LNCaP clone FGC (cell line): ENCODE measurements at places on chromosomes 12 and 14.
A peak's percentile ranks its signal among the peaks of the same experiment; 100 is the strongest.

DNA sequence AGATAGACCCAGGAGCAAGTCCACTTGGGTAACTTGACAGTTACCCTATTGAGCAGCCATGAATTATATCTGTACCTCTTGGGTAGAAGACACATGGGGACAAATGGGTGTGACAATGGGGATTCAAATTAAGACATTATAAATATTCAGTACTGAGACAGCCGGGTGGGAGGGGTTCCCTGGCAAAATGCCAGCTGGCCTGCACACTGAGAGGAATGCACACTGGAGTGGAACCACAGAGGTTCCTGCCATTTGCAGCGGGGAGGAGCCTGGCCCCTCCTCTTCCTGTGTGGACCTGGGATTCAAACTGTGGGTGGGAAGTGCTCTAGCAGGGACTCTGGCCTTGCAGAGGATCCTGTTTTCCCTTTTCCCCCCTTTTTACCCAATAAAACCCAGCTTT, 118.7 kb upstream of the CDKN3 start:
- no peak for DNase-seq

DNA sequence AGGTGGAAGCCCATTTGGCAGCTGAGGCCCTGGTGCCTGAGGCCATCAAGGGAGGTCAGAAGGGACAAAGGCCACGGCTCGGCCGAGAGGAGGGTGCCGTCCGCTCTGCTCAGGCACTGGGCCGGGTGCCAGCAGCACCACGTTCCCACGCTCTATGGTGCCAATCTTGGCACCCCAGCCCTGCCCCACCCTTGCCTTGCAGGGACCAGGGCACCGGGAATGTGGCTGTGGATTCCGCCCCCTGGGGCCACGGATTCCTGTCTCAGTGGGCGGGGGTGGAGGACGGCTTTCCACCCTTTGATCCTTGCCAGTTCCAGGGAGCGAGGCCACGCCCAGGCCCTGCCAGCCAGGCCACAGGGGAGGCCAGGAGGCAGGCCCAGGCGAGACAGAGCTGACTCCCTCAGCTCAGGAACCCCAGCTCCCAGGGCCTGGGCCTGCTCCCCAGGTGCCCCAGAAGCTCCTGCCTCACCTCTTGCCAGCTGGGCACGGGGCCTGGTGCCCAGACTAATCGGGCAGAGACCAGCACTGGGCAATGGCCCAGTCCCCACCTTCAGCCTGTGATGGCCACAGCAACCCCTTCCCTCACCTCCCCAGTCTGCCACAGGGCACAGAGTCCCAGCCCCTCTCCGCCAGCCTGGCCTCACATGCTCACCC, 26.4 kb upstream of the GPR132 start:
- peak; percentile 49 for DNase-seq

- DNase-seq, result no peak
Observed at GRCh38 chr12:122732170-122732569, 1.5 kb upstream of the HCAR1 start.

GRCh38 chr14:92794961-92795360, 856 bp downstream of the GOLGA5 start:
- no peak for DNase-seq

GRCh38 chr12:75684678-75685616, 173.5 kb upstream of the KRR1 start:
- DNase-seq, result no peak

DNA sequence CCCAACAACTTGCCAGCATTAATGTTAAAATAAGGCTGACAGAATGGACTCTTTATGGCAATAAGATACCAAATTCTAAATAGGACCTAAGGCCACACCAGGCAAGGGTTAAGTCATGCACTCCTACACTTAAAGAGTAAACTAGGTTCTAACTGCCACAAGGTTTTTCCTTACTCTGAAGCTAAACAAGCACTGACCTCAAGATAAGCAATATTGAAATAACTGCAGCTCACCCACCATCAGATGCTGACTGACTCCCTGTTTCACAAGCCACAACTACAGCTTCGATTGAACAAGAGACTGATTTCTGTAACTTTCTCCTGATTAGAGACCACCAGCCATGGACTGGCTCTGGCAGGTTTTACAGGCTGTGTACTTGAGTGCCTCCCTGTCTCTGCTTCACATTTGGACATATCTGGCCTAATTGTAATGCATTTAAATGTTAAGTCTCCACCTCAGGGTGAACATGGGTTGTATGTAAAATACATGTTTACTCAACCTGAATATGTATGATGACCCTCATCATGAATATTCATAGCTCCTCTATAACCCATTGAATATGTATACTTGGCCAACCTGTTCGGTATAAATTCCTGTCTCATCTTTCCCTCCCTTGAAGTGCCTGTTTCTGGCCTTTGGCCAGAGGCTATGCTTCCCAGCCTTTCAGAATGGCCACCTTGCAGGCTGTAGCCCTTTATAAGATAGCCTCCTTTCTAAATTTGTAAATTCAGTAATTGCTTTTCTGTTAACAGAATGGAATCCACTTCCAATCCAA, 70.5 kb upstream of the DAAM1 start:
- DNase-seq, result no peak

- no peak for DNase-seq
Observed at GRCh38 chr12:50059440-50060119, 2.2 kb downstream of the ASIC1 start.

GRCh38 chr12:120537856-120538220, 3.7 kb downstream of the RNF10 start:
- no peak for DNase-seq

GRCh38 chr14:24839617-24840203, 205.7 kb upstream of the GZMB start:
- DNase-seq, result peak; percentile 57

DNA sequence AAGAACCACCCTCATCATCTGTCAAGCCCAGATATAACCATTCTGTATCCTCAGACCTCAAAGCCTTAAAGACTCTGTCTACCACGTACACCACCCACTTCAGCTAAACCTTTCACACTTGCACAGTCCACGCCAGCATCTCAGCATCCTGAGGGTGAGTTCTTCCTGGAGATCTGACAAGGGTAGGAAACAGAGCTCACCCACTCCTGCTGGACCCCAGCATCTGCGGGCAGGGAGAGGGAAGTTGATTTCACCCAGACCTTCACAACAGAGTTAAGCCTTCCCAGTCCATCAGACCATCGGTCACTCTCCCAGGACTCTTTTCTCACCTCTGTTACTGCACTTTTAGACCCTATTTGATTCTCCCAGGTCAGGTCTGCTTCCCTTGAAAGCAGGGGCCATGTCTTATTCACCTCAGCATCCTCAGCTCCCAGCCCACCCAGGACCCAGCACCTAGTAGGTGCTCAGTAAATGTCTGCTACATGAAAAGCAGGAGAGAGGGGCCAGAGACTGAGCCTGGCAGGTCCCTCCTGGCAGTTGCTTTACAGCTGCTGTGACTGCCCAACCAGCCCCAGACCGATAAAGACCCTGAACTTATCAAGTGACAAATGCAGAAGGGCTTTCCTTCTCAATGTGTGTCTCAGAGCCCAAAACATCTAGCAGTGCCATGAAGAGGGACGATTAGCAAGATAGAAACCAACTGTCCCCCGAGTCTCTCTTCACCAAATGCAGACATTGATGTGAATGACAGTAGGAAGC, 34.1 kb downstream of the ANO2 start:
- no peak for DNase-seq

DNA sequence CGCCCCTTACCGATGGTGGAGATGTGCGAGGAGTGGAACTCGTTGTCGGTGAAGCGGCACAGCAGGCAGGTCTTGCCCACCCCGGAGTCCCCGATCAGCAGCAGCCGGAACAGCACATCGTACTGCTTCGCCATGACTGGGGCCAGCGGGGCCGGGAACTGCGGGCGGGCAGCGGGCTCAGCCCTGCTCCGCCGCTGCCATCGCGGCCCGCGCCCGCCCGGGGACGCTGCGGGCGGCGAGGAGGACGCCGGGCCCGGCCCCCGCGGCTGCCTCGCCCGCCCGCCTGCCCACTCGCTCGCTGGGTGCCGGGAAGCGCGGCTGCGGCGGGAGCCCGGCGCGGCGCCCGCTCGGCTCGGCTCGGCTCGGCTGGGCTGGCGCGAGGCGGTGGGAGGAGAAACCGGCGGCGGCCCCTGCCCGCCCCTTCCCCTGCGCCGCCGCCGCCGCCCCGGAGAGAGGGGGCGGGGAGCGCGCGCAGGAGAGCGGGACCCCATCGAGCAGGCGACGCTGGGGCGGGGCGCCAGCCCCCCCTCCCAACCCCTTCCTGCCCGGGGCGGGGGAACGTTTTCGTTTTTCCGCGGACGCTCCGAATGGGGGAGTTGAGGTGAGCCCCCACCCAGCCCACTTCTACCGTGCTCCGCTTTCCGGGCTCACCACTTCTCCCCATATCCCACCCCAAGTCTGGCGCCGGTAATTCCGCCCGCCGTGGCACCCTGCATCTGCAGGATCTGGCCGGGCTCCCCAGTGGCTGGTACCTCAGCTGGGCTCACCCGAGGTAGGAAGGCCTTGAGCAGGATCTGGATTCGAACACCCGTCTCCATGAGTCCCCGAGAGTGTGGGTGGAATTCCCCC, at the start of gene RAB15:
Gene RAB15 (minus strand): TSS at position 394 of the 849 bp plus-strand sequence. CDS start 260 bp downstream, at position 134.
- no peak for DNase-seq

- no peak for DNase-seq
Observed at GRCh38 chr14:69318241-69318640, 58.3 kb downstream of the GALNT16 start.

DNA sequence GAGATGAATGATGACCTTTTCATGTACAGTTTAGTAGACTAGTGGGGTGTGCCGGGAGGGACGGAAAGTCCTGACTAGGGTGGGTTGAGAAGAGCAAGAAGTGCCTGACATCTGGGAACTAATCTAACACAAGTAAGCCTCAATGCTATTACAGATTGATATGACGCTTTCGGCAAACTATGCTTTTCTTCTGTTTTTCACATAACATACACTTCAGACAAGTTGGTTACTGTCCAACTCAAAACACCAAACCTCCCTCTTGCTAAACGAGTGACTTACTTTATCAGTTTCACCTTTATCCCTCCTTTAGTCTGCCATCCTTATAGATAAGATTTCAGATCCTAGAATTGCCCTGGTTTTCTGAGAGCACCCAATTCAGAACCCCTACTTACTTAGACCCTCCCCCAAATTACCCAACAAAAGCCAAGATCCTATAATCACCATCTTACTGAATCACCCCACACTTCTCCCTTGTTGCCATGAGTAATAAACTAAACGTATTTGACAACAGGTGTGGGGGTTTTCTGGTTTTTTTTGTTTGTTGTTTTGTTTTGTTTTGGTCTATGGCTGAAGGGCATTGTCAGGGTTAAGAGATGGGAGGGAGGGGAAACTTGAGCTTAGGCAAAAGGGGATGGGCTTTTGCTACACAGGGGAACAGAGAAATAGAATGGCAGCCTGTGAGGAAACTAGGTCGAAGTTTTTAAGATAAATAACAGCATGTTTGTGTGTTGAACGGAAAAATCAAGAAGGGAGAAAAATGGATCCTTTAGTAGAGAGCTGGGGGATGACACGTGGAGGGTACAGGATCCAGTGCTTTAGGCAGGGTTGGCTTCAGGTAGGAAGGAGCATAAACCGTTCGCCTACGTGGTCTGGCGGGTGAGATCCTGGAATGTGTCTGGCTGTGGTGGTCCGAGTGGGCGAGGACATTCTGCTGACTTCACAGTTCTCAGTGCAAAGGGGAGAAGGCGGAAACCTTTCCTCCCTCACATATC, 6.1 kb upstream of the PSMA3 start:
- DNase-seq, result no peak

GRCh38 chr12:52867642-52868041, 18.8 kb upstream of the KRT78 start:
- DNase-seq, result no peak

GRCh38 chr12:98645572-98646067, 530 bp downstream of the APAF1 start:
- DNase-seq, result no peak

GRCh38 chr12:121740847-121741246, 28.3 kb downstream of the TMEM120B start:
- no peak for DNase-seq
